ENCODE measurements at places on chromosomes 3 and 15.

DNA sequence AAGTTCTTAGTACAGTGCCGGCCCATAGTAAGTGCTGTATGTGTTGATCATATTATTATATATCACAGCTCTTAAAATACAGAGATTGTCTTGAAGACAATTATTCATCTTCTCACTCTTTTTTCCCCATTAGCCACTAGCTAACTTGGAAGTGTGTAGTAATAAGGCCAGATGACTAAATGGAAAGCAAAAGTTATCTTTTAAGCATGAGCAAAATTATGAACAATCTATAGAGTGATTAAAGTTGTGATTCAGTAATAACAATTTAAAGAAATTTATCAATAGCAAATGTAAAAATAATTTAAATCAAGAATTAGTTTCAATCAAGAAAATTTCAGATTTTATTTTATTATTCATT, 630.9 kb upstream of the TBL1XR1 start:
- no peak for DNase-seq

DNA sequence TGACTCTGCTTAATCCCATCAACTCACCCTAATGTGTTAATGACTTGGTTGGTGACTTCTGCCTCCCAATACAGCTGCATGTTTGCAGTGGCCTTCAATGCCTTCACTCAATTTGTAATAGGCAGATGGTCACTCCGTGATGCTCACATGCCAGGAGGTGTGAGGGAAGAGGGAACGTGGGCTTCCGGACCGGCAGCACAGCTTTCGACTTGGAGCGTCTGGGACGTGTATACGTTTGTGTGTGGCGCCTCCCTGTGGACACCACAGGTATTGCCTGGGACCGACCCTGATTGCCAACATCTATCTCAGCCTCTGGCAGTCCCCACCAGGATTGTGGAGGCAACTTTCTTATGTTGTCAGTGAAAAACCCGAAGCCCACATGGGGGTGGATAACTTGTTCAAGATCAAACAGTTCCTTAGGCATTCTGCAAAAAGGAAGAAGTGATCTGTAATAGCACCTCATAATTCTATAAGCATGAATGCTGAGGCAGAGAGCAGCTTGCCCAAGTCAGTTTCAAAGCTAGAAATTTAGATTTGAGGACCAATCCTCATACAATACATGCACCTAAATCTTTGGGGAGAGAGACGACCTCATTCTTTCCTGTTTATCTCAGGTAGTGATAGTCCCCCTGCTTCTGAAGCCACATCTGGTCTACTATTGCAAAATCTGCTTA, 16.9 kb downstream of the MRPL46 start:
- DNase-seq = peak; percentile 16

DNA sequence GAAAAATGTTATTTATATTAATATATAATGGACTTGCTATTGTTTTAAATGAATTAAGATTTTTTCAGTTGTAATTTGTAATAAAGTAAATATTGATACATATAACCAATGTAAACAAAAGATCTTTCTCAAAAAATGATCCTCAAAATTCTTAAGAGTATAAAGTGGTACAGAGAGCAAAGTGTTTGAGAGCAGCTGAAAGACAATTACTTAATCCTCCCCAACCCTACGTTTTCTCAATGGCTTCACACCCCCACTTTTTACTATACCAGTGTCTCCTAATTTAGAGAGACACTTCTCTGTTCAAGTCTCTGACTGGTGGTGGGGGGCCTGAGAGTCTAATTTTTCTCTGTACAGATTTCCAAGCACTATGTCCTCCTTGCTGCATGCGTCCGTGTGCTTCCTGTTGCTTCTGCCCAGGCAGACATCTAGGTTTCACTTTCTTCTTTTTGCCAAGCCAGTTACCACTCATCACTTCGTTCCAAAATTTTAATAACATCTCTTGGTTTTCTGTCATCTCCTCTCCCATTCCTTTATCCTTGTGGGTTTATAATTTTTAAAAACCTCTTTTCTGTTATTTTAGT, 276.3 kb upstream of the DNAJC19 start:
- DNase-seq = no peak

GRCh38 chr3:119296727-119297122, 2.5 kb downstream of the ARHGAP31 start:
- DNase-seq = no peak

DNA sequence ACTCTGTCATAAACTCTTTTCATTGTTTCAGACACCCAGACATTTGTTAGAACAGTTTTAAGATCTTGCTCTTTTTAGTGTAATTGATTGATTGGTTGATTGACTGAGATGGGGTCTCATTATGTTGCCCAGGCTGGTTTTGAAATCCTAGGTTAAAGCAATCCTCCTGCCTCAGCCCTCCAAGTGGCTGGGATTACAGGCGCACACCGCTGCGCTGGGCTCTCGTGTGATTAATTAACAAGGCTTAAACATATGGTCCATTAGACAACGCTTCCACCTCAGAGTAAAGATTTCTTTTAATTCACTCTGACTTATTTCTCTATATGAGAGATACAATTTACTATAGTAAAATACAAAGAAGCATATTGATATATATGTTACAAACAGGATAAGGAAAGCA, 114.0 kb upstream of the C2CD4B start:
- DNase-seq = no peak

DNA sequence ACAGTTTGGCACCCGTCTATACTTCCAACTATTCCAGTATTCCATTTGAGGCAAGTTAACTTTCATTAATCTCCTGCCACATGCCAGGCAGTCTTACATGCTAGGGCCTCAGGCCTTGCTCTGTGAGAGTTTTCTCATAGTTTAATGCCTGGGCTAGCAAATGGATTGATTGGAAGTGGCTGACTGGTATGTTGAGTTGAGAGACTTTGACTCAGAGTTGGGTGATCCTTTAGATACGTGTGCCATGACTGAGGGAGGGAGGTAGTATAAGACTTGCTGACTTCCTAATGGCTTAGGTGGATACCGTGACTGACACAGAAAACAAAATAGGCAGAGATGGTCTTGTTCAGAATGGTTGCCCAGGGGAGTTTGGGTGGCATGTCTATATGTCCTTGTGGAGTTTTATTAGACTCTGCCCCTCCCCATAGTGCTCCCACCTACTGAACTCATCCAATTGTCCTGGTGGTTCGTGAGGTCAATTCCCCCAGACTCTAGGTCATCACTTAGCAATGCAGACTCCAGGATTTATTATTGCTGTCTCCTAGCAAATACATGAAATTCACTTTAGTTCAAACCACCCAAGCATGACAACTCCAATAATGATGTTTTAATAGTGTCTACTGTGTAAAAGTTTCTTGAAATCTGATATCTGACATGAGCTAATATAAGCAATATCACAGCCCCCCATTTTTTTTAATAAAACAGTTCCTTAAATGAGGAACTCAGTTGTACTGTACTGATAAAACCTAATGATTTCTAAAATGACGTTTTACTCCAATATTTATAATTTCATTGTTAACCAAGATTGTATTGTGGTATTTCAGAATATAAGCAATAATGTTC, 413.9 kb upstream of the MDFIC2 start:
- DNase-seq = no peak

GRCh38 chr3:129132097-129132866, 10.7 kb upstream of the RAB43 start:
- DNase-seq = no peak

- no peak for DNase-seq
Measured at GRCh38 chr3:99805160-99805559, 12.5 kb upstream of the CMSS1 start.

DNA sequence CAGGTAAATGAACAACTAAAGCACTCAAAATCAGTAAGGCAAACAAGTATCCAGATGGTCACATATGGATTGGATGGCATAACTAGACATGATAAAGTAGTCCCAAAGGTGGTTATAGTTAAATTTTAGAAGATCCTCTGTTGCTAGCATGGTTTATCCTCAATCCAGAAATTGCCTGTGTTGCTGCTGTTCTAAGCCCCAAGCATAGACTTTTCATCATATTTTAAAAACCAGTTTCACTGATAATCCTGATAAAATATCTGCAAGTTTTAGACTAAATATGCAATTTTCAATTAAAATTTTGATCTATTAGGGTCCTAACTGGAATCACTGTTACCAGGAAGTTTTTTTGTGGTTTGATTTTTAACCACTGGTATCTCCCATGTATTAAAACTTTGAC, 35.4 kb downstream of the MBNL1 start:
- no peak for DNase-seq

DNA sequence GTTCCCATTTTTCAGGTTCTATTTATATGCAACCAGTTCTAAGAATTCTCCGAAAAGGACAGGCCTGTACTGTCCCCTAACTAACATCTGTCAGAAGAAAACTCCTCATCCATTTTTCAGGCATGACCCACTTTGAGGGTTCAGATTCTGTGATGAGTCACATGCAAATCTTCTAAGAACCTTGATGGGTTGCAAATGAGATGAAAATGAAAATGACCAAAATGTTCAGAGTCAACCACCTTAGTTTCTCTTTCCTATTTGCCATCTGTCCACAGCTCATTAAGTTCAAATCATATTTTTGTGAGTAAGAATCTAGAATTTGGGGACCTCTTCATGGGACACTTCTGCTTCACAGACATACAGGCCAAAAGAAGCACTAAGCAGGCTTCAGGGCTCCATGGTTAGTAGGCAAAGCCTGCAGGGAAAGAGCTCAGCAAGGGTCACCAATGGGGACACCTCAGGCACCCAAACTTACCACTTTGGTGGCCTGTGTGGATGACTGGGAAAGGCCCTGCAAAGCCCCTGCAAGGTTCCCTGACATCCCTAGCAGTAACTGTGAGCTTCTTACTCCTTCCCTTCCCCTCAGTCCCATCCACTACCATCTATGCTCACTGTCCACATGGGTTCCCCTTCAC, 122.0 kb downstream of the WDR76 start:
- no peak for DNase-seq

GRCh38 chr3:38353151-38353550, 6.6 kb downstream of the XYLB start:
- DNase-seq = no peak

GRCh38 chr3:150407051-150407807, 869 bp upstream of the TSC22D2 start:
- DNase-seq = no peak

- peak; percentile 3 for DNase-seq
Measured at GRCh38 chr15:94306700-94307650, 75.6 kb downstream of the MCTP2 start.

GRCh38 chr3:165635791-165636683, 201.2 kb downstream of the BCHE start:
- no peak for DNase-seq

DNA sequence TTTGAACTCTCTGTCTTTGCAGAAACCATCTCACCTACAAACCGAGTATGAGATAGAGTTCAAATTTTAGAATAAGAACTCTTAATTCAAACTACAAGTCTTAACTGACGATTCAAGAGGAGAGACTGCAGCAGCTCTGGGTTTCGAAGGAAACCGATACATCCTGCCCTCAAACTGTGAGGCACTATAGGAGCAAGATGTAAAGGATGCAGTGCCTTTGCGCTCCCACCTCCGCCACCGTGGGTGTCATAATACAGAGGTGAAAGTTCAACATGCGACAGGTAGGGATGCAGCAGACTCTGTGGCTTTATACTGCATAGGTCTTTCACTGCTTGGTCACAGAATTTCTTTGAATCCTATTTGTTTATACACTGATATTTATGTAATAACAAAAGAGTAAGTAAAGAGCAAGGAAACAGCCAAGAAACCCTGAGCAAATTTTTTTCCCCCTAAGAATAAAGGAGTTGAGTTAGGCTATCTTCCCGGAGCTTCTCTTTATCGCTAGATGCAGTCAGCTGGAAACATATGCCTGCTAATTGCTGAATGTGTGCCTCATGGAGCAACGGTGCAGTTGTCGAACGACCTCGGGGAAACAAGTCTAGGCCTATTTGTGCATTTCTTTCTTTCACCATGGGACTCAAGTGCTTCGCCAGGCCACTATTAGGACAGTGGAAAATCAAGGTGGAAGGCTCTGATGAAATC, 1097.6 kb upstream of the CFAP20DC start:
- DNase-seq = no peak

DNA sequence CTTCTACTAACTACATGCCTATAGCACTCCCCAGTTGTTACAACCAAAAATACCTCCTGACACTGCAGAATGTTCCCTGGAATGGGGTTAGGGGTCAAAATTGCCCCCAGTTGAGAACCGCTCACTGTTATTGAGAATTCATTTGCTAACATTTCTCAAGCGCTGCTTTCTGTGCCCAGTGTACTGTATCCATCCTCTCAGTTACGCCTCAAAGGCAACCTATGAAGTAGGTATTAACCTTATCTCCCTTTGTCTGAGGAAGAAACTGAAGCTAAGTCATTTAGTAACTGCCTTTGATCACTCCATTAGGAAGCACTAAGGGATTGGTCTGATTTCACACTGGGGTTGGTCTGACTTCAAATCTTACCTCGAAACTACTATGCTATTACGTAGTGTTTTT, 70.1 kb downstream of the CADPS start:
- DNase-seq = no peak

- peak; percentile 29 for DNase-seq
Measured at GRCh38 chr3:187798531-187799530, 53.6 kb upstream of the BCL6 start.

DNA sequence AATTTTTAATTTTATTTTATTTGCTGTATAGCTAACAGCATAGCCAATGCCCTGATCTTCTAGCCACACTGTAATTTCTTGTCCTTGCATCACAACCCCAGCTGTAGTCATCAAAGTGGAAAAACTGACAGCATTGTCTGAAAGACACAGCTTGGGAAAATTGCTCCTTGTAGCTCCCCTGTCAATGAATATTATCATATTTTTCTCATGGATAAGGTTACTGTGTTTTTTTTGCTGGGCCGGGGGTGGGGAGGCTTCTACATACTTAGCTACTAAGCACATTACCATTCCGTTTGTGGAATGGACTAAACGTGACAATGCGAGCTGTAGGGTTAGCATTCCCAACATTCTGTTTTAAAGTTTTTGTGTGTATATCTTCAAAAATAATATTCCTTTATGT, 381.3 kb downstream of the TIGIT start:
- DNase-seq = no peak

- DNase-seq = no peak
Measured at GRCh38 chr15:101559952-101560351, 70.4 kb upstream of the PCSK6 start.

- peak; percentile 15 for DNase-seq
Measured at GRCh38 chr3:98531622-98532274, at the start of gene GPR15. Gene GPR15, plus strand, starts transcription at chr3:98531978. Its CDS starts 56 bp downstream, at chr3:98532034.

- DNase-seq = no peak
Measured at GRCh38 chr3:113498221-113499005, 16.5 kb downstream of the SPICE1 start.

DNA sequence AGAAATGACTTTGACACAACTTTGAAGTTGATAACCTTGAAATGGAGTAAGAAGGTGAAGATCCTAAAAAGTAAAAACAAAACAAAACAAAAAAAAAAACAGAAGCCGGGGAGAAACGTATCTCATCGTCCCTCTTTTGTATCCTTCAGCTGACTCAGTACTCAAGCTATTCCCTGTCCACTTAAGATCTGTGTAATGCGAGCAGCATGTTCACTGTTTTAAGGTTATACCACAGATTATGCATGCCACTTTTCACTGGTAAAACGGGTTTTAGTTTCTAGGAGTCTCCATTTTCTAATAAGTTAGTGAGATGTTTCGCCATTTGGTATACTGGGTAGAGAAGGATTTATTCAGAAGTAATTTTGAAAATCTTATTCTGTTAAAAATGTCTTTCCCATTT, 324.3 kb downstream of the FEZF2 start:
- no peak for DNase-seq

Measured in central memory CD4-positive, alpha-beta T cell (primary cell).